Vagina (tissue), 2 donors: ENCODE measurements at places on chromosomes 5 and 9.

DNA sequence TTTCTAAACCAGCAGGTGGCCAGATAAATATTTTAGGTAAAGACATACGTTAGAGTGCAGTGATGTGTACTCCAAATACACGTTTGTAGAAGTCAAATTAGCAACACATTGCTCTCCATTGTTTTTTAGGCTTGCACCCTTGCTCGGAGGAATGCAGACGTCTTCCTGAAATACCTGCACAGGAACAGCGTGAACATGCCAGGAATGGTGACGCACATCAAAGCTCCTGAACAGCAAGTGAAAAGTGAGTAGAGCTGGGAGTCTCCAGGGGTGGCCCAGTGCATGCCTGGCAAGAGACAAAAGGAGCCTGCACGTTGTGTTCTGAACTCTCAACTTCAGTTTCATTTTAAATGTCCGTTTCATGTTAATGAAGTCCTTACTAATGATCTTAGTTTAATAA, 207.5 kb upstream of the OTULINL start:
- no peak for DNase-seq

DNA sequence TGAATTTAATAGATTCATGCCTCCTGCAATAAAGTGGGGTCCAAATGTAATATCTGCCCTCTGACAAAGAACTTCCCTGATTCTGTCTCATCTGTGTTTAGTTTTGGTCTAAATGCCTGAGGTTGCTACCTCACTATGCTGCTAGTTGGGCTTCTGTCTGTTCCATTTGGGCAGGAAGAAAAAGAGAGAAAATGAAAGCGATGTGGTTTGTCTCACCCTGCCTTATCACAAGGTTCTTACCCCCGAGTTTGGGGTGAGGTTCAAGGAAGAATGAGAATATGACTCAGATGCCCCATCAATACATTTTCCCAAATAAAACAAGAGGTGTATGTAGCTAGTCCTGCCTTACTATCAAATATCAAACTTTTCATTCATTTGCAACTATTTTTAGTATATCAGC, 132.1 kb upstream of the MTAP start:
- DNase-seq = no peak

DNA sequence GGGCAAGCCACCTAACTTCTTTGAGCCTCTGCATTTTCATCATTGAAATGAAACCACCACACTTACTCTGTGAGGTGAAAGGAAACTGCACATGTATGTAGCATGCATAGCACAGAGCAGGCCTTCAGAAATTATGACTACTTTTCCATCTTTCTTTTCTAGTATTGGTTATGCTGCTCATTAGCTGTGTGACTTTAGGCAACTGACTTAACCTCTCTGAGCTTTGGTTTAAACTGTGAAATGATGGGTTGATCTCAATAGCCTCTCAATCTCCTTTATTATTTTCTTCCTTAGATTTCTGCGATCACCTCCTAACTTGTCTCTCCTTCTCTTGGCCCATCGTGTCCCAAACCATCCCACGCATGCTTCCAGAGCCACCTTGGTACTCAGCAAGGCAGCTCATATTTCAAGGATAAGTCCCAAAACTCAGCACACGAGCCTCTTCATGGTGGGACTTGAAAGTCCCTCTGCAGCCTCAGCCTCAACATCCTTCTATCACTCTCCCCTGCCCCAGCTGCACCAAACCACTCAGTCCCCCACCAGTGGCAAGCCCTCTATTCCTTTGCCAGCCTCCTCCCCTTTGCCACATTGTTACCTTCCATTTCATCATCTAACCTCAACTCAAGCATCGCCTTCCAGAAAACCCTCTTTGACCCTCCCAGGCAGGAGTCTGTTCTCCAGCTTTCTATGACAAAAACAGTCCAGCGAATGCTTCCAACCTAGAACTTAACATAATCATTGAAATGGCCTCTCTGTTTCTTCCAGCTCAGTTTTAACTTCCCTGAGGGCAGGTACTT, 60.3 kb upstream of the DNAH5 start:
- no peak for DNase-seq

GRCh38 chr5:53882006-53882675, 321.7 kb downstream of the NDUFS4 start:
- DNase-seq = no peak

DNA sequence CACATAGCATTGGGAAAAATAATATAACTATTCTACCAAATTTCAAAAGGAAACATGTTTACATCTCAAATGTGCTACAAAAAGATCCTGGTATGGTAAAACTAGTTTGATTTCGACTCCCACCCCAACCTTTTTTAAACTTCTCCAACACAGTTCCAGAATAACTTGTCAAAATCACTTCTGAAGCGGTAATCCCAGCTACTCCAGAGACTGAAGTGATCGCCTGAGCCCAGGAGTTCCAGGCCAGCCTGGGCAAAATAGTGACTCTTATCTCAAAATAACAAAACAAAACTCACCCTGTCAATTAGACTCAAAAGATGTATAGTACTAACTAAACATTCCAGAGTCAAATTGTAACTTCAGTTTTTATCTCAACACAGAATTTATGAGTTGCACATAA, 71.3 kb upstream of the RNF38 start:
- no peak for DNase-seq

- DNase-seq = no peak
Measured at GRCh38 chr9:89185980-89186379, 7.4 kb upstream of the SHC3 start.

DNA sequence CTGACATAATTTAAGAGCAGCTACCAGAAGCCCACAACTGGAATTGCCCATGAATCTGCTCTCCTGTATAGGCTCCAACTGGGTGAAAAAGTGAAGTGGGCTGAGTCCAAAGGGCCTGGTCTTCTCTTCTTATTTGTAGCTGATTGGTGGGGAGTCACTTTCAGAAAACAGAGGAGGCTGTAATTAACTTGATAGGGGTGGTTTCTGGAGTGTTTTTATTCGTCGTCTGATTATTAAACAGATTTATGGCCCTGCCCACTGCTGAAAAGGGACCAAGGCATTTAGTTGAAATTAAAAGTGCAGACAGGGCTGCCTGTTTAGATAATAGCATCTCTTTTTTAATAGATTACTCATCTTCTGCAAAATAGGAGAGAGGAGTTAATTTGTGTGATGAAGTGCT, 81.0 kb upstream of the SAP30L start:
- no peak for DNase-seq

GRCh38 chr9:70003901-70004714, 39.5 kb upstream of the MAMDC2 start:
- DNase-seq = no peak

DNA sequence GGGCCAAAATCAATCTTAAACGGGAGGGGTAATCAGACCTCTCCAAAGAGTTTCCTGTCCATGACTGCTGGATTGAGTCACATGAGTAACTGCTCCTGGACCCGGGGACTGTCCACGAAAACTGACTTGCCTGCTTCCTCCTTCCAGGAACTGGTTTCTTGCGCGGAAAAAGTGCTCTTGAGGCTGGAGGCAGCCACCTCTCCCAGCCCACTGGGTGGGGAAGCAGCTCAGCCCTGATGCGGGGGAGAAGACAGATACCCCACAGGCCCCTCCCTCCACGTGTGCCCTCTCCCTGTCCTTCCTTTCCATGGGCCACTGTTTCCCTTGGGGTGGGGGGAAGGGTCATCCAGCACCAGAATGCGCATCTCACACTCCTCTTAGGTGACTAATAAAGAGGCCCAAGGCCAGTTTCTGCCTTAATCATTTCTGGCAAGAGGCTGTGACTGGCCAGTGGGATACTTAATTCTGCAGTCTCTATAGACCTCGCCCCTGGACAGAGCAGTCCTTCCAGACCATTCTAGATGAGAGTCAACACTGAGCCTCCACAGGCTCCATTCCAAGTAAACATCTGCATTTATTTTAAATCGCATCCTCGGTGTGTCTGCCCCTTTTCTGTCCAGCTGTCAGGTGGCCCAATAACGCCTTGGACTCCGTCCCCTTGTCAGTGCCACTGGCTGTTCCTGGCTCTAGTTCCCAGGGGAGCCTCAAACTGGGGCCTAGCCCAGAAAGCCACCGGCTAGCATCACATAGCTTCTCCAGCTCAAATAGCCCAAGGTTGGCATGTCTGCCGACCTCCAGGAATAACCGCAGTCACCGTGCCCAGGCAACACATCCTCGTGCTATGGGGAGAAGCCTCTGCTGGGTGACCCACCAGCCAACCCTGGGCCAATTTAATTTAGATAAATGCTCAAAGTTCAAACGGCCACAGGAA, 12.0 kb downstream of the REXO4 start:
- DNase-seq = no peak

DNA sequence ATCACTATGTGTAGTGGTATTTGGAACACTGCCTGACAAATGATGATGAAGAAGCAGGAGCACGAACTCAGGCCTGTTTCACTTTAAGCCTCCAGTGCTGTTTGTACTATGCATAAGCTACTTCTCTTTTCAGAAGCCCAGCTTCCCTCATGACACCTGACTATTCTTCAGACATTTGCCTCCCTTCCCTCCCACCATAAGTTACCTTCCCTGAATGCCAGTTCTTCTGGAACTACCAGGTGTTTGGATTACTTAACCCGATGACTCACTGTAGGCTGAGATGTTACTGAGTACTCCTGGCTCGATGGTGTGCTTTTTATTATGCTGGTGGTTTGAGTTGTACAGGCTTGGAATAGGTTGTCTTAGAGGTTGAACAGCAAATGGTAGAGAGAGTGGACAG, 180.0 kb downstream of the SPATA31D1 start:
- no peak for DNase-seq

- no peak for DNase-seq
Measured at GRCh38 chr9:84829471-84829870, 159.9 kb downstream of the NTRK2 start.
